Stimulated activated CD8-positive, alpha-beta memory T cell treated with anti-CD3 and anti-CD28 coated beads, Interleukin-7, amount 100 ng/mL, for 1 hour (primary cell): ENCODE measurements at places on chromosomes 4 and X.

DNA sequence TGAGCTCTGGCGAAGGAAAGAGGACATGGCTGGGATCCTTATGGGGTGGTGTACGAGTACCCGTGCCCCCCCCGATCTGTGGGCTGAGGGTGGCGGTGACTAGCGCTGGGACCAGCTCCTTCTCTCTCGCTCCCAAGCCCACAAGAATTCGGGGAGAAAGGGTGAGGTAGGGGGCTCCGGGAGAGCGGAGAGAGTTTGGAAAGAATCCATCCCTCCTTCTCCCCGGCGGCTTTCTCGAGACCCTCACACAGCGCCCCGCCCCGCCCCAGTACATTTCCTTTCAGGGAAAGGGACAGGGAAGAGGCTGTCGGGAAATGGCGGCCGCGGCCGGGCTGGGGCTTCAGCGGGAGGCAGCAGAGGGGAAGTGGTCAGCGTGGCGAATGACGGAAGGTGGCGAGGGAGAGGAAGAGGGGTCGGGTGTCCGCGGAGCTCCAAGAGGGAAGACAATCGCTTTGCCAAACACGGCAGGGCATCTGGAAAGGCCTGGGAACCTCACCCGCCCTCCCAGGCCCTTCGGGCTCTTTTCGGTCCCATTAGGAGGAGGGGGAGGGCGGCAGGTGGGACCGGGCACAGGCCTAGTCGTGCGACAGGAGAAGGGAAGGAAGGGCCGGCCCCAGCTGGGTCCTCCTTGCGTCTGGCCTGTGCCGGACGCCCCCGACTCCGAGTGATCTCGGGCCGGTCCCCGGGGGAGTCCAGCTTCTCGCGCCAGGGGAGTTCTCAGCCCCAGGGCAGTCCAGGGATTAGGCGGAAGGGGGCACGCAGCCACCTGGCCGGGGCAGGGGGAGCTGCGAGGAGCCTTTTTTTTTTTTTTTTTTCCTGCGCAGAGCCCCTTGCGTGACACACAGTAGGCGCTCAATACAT, 10.2 kb downstream of the HNRNPH2 start:
- DNase-seq: no peak

- no peak for DNase-seq
Measured at GRCh38 chrX:136662976-136663375, 15.0 kb downstream of the CD40LG start.

DNA sequence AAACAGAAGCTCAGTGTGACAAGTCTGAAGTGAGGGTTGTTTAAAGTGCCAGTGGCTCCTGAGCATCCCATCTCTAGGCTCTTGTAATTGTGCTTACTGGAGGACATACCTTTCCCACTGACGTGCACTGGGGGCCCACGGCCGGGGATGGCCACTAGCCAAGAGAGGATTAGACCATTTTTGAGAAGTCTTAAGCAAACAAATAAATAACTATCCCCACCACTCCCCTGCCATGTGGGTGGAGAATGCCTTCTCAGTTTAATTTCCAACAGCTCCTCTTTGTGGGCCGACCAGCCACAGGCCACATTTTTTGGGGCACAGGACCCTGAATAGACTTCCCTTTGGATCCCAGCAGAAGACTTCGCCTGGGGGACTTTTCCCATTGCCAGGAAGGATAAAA, 125.0 kb upstream of the MSX1 start:
- no peak for DNase-seq

GRCh38 chrX:38804432-38804681, 3.1 kb downstream of the MID1IP1 start:
- DNase-seq: no peak

DNA sequence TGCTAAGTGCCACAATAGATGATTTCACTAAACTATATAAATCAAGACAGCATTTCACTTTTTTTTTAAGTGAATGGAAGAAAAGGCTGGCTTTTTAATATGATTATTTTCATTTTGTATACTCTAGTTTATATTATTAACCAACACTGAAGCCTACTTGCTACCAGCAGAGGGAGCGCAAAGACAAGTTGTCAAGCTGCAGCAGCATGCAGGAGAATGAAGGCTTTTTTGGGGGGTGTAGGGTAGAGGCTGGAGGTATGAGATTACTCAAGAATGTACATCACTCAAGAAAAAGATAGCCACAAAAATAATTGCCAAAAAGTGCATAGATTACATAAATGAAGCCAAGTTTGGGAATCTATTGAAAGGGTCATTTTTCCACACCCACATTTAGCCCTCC, 519.5 kb downstream of the FGF13 start:
- no peak for DNase-seq

GRCh38 chrX:102739657-102740056, 19.1 kb downstream of the GPRASP3 start:
- DNase-seq: no peak

GRCh38 chr4:27191592-27191991, 331.0 kb downstream of the STIM2 start:
- DNase-seq: no peak

GRCh38 chr4:75054078-75054477, 121.2 kb downstream of the PARM1 start:
- DNase-seq: no peak

DNA sequence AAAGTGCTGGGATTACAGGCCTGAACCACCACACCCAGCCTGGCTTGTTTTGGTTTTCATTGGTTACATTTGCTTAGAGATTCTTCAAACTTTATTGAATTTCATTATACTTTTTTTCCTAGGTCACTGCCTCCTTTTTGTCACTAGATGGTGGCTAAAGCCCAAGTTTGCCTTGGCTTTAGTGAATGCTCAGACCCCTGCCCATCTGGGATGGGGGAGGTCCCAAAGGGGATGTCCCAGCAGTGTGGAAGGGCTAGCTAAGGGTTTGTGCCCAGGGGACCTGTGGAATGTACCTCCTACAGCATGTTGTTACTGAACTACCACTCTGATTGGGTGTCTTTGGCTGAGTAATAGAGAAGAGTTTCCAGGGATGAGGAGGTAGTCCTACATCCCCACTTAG, 58.4 kb downstream of the CEP135 start:
- DNase-seq: no peak
